ENCODE measurements at places on chromosomes 3 and 15. TPM values are rescaled to one million over a fixed set of nuclear protein-coding genes. Genes with fewer than 3 reads are reported as not detected.

The LRRC57 gene
- 14.6 TPM for total RNA-seq

The ACAP2 gene
- 53.3 TPM for total RNA-seq

The NDN gene
- total RNA-seq: not detected

The ROPN1 gene
- 0.14 TPM for total RNA-seq

The RGMA gene
- total RNA-seq: 0.90 TPM

The APPL1 gene
- total RNA-seq: 28.6 TPM

The ATP6V1A gene
- total RNA-seq: 111 TPM

- peak; percentile 52 for DNase-seq
Observed at GRCh38 chr3:13021141-13022114, 51.8 kb downstream of the IQSEC1 start.

DNA sequence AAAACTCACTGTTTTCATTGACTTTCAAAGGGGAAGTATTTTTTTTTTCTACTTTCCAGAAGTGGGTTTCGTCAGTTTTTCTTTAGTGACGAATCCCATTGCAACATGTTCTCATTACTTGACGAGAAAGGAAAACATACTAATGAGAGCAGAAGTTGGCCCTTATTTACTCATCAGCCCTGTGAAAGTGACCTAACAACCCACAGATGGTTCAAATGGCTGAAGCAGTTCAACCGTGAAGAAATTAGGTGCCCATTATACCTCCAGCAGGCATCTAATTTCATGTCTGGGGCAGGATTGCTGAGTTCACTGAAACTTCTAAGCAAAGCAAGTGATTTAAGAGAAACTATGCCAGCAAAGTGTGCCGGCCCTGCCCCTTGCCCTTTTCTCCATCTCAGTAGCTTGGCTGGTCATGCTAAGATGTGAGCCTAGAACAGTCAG, 9.0 kb downstream of the AQP9 start:
- DNase-seq: no peak

DNA sequence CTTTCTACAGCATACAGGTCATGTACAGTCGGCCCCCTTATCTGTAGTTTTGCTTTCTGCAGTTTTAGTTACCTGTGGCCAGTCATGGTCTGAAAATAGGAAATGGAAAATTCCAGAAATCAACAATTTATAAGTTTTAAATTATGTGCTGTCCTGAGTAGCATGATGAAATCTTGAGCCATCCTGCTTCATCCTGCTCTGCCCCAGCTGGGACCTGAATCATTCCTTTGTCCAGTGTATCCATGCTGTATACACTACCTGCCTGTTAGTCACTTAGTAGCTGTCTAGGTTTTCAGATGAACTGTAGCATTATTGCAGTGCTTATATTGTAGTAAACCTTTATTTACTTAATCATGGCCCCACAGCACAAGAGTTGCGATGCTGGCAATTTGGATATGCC, 44.8 kb downstream of the AP4E1 start:
- no peak for DNase-seq

DNA sequence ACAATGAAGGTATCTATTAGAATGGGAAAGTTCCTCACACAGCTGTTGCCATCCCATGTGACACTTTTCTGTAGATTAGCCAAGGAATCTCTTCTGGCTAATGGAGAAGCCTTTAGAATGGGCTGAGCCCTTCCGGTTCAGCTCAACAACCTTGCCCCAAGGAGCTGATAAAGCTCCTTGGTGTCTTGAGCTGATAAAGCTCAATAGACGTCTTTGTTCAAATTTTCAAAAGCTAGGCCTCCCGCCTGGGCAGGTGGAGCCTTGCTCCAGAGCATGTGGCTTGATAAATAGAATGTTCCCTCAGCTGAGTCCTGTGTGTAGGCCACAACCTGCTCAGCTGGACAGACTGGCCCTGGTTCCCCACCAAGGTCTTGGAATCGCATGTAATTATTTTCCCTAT, 7.2 kb upstream of the BNIP2 start:
- DNase-seq: no peak

DNA sequence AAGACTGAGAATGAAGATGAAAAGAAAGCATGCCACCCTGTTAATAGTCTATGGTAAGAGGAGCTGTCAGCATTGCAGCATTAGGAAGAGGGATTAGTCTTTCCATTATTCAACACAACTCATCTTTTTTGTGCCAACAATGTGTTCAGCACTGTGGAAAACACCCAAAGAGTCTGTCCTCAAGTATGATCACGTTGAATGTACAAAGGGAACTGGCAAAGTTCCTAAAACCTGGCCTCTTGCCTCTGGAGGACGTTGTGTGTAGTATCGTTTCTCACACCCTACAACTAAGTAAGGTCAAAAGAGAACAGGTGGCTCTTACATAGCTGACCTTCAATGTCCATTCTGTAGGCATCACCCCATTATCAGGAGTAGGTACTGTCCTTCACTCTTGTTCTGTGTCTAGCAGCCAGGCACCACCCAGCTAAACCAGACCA, 147.9 kb upstream of the THBS1 start:
- DNase-seq: no peak

- DNase-seq: no peak
Observed at GRCh38 chr15:86333819-86334218, 254.1 kb downstream of the AGBL1 start.

- no peak for DNase-seq
Observed at GRCh38 chr15:25803036-25803435, 60.1 kb downstream of the ATP10A start.

- no peak for DNase-seq
Observed at GRCh38 chr3:121870717-121871116, 23.5 kb upstream of the SLC15A2 start.

DNA sequence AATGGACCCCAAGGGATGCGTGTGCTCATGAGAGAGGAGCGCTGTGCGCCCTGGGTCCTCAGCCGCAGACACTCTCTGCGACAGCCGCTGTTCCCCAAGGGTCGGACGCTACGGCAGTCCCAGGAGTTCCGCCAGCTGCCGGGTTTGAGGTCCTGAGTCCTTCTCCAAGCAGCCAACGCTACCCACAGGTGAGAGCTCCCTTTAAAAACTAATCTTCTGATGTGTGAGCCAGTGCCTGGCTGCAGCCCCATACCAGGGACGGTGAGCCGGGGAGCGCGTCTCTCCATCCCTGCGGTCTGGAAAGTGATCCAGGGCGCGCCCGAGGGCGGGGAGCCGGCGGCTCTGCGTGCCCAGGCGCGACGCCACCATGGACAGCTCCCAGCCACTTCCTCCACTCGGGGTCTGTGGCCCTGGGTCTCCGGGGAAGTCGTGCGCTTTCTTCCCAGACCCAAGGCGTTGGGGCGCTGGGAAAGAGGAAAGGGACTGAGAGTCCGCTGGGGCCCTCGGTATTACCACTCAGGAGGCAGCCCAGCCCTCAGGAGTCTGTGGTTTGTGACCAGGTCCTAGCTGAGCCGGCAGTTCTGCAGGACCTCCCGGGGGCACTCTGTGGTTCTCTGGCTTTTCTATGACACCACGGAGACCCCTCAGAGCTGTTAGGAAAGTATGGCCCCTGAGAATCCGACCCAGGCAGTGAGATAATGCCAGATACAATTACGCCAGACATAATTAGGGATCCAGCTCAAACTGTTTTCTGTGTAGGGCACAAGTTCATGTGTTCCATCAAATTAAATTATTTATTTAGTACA, 1.4 kb downstream of the CEMIP start:
- no peak for DNase-seq

DNA sequence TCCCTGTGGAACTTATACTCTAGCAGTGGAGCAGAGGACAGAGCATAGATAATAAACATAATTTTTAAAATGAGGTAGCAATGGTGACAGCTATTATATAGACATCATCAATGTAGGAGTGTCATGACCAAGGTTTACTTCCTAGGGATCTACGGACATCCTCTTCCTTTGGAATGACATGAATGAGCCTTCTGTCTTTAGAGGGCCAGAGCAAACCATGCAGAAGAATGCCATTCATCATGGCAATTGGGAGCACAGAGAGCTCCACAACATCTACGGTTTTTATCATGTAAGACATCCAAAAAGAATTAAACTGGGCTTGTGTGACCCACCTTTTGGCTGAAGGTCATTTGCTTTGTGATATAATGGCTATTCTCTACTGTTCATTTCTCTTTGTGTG, 30.1 kb upstream of the CAPN3 start:
- DNase-seq: no peak

DNA sequence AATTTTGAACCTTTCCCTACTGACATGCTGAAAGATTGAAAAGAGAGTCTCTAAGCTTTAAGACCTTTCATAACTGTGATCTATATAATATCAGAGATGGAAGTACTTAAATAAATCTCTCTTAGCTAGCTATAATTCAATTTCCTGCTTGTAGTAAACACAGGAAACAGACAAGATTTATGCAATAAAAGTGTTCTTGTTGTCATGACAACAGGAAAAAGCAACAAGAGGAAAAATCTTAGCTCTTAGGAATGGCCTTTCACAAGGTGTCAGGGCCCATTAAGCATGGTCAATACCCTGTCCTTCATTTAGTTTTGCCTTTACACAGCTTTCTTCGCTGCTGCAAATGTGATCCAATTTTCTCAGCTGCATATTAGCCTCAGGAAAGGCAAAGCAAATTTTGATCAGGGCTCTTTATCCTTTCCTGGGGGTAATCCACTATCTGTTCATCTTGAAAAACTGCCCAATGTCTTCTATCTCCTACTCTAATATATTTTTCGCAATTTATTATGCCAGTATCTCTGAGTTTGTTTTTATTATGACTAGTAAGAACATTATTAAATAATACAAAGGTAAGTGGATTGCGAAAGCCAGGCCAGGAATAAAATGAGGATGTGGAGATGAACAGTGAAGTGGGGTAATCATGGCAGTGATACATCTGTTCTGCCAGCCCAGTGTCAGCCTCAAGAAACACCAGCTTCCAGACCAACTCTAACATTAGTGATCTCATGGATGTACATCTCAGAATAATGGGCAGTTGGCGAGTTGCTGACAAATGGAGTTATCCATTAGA, 28.7 kb downstream of the SIDT1 start:
- DNase-seq: no peak

GRCh38 chr3:177429771-177430170, 232.5 kb upstream of the TBL1XR1 start:
- DNase-seq: no peak
